Activated CD8-positive, alpha-beta memory T cell treated with anti-CD3 and anti-CD28 coated beads for 24 hours (primary cell): ENCODE measurements at places on chromosomes 16 and 17.

GRCh38 chr17:48550502-48551213 lies 5.7 kb upstream of the HOXB2 start:
- no peak for DNase-seq

DNA sequence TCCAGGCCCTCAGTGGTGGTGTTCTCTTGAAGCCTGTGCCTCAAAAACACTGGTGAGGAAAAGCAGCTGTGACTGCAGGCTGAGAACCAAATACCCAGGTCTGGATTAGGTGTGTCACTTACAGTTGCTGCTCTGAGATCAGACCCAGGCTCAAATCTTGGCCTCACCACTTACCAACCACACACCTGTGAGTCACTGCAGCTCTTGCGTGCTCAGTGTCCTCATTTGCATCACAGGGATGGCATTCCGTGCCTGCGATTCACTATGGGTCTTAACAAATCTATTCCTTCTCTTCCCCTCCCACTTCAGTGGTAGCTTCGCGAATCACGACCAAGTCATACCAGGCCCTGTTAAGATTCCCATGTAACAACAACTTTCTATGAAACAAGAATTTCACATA lies 233.4 kb upstream of the HSBP1 start:
- no peak for DNase-seq

DNA sequence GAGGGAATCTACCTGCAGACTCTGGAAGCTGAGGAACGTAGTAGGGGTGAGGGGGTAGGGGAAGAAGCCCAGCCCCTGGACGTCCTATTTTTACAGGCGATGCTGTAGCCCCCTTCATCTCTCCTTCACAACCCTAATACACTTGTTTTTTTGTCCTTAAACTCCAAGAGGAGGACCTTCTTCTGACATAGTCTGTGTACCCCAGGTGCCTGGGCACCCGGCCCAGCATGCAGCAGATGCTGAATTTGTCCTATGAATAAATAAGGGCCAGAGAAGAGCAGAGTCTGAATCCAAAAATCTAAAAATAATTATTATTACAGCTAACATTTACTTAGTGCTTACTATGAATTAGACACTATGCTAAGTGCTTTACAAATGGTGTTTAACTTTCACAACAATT lies 5.1 kb downstream of the KIF18B start:
- DNase-seq: no peak

DNA sequence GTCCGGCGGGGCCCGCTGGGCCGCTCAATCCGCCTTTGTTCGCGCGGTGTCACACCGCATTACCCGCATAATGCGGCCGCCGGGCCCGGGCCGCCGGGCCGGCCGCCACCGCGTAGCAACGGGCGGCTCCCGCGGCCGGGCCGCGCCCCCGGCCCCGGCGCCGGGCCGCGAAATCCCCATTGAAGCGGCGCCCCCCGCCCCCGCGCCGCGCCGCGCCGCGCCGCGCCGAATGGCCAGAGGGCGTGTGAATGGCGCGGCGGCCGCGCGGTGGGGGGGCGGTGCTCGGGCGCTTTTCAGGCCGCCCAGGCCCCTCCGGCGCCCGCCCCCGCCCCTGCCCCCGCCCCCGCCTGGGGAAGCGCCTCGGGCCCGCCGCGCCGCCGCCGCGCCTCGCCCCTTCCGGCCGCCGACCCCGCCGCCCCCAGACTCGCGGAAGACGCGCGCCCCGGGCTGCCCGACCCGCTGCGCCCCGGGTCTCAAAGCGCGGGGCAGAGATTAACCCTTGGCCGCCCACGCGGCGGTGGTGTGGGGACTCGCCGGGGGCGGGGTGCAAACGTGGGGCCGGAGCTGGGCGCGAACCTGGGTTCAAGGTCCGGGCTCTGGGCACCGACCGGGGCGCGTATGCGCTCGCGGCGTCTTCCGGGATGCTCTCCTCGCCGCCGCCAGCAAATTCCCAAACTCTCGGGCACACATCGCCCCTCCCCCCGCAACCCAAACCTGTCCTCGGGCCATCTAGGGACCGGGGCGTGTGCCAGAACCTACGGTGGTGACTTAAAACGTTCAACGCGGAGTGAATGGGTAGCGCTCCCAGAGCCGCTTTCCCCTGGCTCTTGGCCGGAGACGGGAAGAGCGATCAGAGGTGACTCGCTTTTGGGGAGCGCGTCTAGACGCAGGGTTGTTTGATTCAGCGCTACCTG lies 46.7 kb downstream of the WNT3 start:
- DNase-seq: peak; percentile 63

DNA sequence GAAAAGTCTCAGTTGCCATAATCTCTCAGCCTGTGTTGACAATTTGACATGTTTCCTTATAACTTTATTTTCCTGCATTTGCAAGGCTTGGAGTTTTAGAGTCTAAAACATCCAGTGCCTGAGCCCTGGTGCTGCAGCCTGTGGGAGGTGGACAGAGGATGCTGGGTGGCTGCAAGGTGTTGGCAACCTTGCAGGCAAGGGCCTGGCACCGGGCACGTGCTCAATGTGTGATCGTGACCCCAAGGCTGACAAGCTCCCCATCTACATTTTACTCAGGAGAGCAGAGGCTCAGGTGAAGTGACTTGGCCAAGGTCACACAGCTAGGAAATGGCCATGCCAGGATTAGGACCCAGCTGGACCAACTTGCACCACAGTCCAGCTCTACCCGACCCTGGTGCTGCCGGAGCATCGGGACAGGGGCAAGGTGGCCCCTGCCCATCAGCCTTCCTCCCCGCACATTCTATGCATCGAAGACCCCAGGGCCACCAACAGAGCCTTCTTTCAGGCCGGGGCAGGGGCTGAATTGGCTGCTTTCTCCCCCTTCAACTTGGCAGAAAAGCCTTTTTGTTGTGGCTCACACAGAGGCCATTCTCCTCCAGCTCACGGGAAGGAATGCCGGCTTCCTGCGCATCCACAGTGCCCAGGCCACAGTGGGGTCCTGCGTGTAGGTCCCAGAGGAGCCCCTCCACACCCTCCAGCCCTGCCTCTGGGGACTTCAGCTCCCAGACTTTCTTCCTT lies 23.1 kb downstream of the MMP15 start:
- no peak for DNase-seq

GRCh38 chr16:25799816-25800215 lies 108.1 kb downstream of the HS3ST4 start:
- DNase-seq: no peak

GRCh38 chr17:69069226-69069750 lies 8.6 kb upstream of the ABCA9 start:
- DNase-seq: no peak

GRCh38 chr17:50145532-50146229 lies 4.8 kb downstream of the PPP1R9B start:
- no peak for DNase-seq
